ENCODE measurements at places on chromosomes 4 and X. TPM values are rescaled to one million over a fixed set of nuclear protein-coding genes. Genes with fewer than 3 reads are reported as not detected.

DNA sequence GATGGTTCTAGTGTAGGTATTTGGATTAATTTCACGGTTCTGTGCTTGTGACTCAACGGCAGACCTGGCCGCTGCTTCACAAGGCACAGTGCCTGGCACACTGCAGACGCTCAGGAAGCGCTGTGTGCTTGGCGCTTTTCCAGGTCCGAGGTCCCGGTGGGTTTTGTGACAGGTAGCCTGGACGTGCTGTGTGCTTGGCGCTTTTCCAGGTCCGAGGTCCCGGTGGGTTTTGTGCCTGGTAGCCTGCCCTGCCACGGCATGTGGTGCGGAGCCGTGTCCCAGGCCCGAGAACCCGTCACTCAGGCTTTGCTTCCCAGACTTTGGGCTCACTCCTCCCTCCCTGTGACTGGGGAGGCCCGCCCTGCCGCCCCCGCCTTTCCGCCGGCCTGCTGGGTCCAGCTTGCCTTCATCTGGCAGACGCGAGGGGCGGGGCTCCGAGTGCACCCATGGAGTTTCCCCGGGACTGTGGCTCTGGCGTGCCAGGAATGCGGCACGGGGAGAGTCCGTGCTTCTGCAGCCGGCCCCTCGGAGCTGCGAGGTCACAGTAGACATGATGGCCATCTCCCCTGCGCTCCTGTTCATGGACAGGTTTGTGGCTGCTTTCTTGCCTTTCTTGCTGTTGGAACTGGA, 44.2 kb downstream of the TBC1D14 start:
- no peaks in the 10 kb centered on the region for H3K27me3 ChIP-seq
- H3K4me3 ChIP-seq, result peak overlapping the region; percentile 38
- no peak for DNase-seq
- H3K36me3 ChIP-seq, result no peaks in the 10 kb centered on the region

DNA sequence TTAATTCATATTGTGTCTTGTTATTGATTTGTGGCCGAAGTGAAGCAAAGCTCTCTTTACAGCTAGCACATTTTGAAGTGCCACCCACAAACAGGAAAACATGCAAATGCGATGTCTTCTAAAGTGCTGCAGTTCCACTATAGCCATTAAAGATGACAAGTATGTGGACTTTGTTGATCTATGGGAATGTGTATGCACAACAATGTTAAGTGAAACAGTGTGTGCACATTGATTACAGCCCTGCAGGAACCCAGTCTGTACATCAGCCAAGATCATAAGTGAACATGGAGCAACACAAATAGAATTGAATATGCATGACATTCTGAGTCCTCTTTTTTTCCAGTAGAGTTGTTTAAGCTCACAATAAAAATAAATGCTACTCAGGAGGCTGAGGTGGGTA, 43.0 kb downstream of the TFDP3 start:
- DNase-seq, result no peak
- no peaks in the 10 kb centered on the region for H3K27me3 ChIP-seq
- H3K4me1 ChIP-seq, result no peaks in the 10 kb centered on the region

The SHOX gene
- not detected for total RNA-seq

The TIGD4 gene
- 0.49 TPM for total RNA-seq

The FANCB gene
- total RNA-seq, result 0.74 TPM

Data from vagina (tissue), 2 donors.